ENCODE measurements at places on chromosomes 12 and 14.

DNA sequence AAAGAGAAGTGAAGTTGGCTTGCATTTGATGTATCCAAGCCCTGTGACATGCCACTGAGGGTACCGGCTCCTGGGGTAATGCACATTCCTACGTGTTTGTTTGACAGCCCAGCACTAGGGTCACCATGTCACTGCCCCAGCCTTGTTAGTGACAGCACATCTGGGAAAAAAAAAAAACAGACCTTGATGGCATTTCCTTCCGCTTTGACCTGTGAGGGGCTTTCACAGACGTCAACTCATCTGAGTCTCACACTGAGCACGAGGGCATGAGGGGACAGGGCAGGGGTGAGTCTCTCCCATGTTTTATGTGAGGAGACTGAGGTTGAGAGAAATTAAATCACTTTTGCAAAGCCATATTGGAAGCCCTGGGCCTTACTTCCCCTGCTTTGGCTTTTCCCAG, 111.5 kb downstream of the NUAK1 start:
- DNase-seq = no peak

GRCh38 chr14:20970647-20970982, 15.3 kb downstream of the RNASE2 start:
- no peak for DNase-seq

DNA sequence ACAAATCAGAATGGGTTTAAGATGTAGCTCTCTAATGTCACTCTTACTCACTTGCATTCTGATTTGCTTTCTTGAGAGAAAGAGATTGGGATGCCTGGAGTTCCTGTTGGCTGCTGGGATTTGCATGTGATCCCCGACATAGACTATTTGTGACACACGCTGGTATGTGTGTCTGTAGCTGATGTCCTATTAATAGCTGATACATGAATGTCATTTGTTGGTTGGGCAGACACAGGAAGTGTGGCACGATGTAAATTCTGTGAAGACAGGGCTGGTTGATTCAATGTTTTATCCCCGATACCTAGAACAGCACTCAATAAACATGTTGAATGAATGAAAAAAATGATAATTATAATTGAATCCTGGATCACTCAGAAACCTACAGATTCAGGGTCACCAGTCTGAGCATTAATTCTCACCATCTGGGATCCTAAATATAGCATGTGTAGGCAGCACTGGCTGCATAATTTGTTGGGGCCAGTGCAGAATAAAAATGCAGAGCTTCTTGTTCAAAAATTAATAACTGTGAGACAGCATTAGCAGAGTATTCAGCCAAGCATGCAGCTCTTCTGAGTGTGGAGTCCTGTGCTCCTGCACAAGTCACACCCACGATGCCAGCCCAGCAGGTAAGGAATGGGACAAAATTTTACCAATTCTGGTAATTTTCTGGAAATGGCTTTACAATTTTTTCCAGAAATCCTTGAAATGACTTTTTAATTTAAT, 35.5 kb upstream of the SOCS2 start:
- DNase-seq = no peak

DNA sequence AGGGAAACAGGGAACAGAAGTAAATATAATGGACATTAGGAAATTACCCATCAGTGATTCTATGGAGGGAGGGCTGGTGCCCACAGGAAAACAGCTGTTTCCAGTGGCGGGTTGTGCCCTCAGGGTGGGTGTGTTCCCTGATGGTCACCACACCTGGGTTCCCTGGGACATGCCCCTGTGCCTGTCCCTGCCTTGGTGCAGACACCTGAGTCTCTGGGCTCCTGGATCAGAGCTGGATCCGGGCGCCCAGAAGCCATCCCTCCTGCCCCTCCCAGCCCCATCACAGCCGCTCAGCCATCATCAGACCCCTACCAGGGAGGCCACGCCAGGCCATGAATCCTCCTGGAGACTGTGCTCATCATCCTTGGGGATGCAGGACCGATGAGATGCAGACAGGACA, 307.2 kb upstream of the SFSWAP start:
- DNase-seq = no peak
